NCI-H1092 treated with DMSO at 0.1 percent for 48 hours (cell line): ENCODE measurements at places on chromosomes 3 and 15.
A peak's percentile ranks its signal among the peaks of the same experiment; 100 is the strongest.

GRCh38 chr3:8942115-8942514 lies 21.2 kb downstream of the RAD18 start:
- DNase-seq = no peak

DNA sequence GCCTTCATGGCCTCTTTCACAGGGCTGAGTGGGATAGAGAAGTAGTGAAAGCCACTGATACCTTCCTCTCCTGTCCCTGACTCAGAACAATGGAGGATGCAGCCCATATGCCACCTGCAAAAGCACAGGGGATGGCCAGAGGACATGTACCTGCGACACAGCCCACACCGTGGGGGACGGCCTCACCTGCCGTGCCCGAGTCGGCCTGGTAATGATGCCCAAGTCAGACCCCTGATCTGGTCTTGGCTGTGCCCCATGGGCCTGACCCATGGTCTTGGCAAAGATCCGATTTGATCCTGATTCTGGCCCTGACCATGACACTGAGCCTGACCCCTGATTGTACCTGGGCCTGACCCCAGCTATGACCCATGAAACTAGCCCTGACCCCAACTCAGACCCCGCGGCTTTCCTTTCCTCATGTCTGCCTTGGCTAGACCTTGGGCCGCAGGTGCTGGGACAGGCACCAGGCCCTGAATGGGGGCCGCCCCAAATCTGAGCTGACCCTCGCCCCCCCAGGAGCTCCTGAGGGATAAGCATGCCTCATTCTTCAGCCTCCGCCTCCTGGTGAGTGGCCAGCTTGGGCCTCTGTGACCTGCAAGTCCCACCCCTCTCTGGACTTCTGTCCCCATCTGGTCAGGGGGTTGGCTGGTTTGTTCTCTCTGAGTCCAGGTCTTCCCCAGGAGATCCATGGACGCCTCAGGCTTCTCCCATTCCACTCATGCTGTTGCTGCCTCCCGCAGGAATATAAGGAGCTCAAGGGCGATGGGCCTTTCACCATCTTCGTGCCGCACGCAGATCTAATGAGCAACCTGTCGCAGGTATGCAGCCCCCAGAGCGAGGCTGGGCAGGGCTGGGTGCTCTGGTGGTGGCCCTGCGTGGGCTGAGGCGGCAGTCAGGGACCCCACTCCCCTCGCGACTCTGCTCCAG lies 15.6 kb downstream of the NT5DC2 start:
- DNase-seq = no peak

DNA sequence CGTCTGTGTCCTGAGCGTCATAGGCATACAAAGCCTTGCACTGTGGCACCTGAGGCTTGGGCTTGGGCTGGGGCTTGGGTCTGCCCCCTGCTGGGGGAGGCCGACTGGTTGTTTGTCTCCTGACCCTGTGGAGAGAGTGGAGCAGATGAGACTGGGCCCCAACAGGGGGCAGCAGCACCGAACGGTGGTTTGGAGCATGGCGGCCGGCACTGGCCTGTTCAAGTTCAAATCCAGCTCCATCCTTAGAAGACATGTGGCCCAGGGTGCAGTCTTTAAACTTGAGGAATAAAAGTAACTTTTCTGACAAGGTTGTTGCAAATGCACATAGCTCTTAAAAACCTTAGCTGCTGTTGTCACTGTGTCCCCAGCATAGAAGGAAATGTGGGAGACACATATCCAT lies 33.3 kb downstream of the CCNB2 start:
- peak; percentile 1 for DNase-seq

- DNase-seq = peak; percentile 42
Observed at GRCh38 chr15:41811432-41812195, 16.3 kb upstream of the JMJD7 start.

DNA sequence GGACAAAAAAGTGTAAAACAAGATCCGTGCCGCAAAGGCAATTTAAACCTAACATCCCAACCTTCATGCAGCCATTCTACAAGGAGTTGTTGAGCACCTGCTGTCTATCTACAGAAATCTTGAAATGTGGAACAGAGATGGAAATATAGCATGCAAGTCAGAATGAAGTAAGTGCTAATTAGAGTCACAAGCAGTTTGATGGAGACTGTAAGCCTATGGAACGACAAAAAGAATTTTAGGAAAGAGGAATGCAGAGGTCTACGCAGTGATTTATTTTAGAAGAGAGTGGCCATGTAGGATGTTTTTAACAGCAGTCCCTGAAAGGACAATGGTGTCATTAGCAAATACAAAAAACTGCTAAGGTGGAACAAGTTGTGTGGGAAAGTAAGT lies 851 bp upstream of the DCBLD2 start:
- peak; percentile 25 for DNase-seq

DNA sequence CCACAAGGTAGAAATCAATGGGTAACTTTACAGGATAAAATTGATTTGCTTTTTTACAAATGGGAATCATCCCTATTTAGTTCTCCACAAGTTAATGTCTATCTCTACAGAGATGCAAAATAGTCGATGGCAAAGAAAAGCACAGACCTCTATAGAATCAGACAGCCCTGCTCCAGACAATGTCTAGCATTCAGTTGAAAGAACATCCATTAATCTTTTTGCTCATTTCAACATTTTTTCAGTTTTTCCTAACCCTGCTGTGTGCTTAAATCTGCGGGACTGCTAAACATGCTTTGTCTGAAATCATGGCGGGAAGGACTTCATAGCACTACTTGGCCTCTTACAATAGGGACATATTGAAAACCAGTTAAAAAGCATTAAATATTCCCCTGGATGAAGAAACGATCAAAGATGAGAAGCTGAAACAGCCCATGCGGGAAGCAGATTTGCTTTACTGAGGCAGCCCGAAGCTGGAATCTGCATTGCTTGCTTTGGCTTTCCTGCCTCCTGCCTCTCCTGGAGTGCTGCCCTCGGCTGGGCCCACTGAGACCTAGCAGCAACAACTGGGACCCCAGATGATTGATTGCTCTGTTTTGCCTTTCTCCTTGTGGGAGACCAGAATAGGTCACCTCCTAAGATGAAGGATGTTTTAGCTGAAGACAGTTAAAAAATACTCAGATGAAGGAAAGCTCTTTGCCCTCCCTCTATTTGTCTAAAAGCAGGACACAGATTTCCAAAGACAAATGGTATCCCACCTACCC lies 38.5 kb upstream of the RASGRP1 start:
- DNase-seq = no peak

DNA sequence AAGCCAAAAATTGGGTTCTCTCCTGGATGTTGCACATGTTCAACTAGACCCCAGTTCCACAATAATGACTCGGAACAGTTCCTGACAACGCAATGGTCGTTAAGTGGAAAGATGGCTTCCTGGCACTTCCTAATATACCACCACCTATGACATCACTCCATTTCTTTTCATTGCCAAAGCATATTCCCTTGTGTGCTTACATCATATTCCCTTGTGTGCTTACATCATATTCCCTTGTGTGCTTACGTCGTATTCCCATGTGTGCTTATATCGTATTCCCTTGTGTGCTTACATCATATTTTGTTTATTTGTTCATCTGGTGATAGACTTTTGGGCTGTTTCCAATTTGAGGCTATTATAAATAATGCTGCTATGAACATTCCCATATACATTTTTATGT lies 39.2 kb downstream of the TFRC start:
- DNase-seq = no peak

DNA sequence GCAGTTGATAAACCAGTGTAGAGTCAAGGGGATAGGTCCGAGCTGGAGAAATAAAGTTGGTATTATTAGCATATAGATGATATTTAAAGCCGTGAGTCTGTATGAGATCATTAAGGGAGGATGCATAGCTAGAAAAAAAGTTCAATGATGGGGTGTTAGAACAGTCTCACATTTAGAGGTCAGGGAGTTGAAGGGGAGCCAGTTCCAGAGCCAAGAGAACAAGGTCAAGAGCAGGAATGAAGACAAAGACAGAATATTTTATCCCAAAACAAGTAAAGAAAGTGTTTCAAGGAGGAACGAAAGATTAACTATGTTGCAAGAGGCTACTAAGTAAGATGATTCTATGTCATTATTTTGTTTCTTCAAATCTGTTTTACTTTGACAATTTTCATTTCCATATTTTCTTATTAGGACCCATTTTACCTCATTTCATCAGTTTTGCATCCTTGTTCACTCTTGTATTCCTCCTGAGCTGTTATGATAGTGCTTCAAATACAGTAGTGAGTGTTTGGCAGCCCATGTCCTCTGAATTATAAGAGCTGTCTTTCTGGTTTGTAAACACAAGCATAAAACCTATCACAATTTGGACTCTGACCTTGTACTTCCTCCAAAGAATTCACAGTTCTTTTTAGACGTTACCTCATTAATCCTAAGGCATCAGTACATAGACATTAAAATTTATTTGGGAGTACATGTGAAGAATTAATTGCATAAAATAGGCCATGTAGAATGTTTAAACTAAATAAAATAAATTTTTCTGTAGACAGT lies 695.7 kb upstream of the NECTIN3 start:
- DNase-seq = no peak

- DNase-seq = no peak
Observed at GRCh38 chr15:31361764-31362515, 35.3 kb downstream of the KLF13 start.

- no peak for DNase-seq
Observed at GRCh38 chr3:144107923-144108322, 136.3 kb downstream of the DIPK2A start.

- DNase-seq = no peak
Observed at GRCh38 chr3:45078910-45079522, 52.9 kb downstream of the CLEC3B start.

GRCh38 chr15:33091983-33092693 lies 102.4 kb downstream of the FMN1 start:
- no peak for DNase-seq

- DNase-seq = peak; percentile 6
Observed at GRCh38 chr15:42796955-42797782, 60.2 kb upstream of the CDAN1 start.

GRCh38 chr3:30646181-30646876 lies 39.9 kb downstream of the TGFBR2 start:
- no peak for DNase-seq

GRCh38 chr3:112687616-112688015 lies 46.7 kb upstream of the CCDC80 start:
- no peak for DNase-seq

DNA sequence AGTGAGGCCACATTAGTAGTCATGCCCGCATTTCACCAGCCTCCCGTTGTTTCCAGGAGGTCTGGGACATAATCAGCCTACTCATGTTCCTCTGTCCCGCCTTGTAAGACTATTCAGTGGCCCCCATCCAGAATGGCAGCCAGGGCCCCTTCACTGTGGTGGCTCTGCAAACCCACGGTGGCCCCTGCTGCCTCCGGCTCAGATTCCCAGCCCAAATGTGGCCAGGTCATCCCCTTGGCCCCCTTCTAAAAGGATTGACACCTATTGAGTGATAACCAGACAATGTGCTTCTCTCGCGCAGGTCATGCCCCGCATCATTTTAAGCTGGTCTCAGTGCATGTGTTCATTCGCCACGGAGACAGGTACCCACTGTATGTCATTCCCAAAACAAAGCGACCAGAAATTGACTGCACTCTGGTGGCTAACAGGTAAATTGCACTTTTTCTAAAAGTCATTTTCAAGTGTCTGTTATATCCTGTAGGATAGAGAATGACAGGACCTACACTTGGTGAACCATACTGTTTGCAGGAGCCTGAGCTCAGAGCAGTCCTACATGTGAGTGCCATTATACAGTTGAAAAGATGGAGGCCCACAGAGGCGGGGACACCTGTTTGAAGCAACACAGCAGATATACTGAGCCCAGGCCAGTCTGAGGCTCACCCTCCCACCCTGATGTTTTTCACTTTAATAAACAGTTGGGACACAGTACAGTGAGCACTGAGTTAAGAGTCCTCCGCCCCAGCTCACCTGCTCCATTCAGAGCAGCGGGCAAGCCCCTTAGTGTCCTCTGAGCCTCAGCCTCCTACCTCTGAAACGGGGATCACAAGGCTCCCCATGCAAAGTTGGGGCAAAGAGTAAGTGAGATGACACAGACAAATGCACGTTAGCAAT lies 47.7 kb downstream of the PXYLP1 start:
- peak; percentile 59 for DNase-seq

- DNase-seq = no peak
Observed at GRCh38 chr3:182889948-182890629, 90.2 kb downstream of the DCUN1D1 start.

DNA sequence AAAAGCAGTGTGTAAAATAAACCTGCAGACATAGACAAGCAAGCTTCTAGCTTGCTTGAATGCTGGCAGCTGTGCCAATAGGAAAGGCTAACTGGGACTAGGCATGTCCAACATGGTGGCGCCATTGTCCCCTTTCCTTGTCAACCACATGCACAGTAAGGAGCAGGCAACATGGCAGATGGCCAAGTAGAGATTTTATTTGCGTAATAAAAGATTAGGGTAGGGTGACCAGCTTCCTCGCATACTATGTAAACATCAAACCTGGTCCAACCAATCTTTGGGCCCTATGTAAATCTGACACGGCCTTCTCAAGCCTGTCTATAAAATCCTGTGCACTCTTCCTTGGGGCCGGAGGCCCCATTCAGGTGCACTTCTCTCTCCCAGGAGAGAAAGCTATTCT lies 575.4 kb upstream of the GOLIM4 start:
- peak; percentile 32 for DNase-seq

DNA sequence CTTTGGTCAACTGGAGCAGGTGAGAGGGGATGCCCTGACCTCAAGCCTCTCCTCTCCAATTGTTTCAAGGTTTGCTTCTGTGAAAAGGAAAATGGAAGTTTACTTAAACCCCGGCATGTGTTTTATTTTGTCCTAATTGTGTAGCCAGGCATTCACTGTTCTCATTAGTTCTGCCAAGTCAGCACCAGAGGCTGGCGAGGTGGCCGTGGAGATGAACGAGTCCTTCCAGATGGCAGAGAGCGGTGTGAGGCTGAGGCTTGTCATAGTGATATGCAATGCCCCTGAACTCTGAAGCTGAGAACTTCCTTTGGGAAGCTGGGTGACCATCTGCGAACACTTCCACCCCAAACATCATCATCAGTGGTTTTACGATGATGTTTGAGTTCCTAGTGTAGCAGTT lies 199.6 kb downstream of the TJP1 start:
- DNase-seq = no peak

DNA sequence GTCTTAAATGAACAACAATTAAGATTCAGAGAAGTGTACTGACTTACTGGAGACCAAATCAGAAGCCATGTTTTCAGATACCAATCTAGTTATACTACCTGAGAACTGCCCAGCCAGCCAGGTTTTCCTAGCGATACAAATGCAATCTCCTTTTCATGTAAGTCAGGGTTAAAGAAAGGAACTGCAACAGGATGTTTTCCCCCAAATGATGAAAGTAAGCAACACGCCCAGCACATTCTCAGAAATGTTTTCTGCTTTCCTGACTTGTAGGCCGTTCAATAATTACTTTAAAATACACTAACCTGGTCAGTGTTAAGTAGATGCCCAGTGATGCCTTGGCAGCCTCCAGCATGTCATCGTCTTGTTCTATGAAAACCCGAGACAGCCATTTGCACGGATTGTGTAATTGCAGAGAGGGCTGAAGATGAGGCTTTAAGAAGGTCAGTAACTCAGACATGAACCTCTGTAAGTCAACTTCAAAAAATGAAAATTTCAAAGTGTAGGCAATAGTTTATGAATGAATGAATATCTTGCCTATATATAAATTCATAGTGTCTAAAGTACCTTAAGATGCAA lies 30.3 kb downstream of the LINS1 start:
- DNase-seq = no peak

- DNase-seq = no peak
Observed at GRCh38 chr3:55912880-55913279, 425.8 kb upstream of the WNT5A start.

GRCh38 chr3:128006061-128007032 lies 45.9 kb upstream of the SEC61A1 start:
- peak; percentile 10 for DNase-seq

- DNase-seq = no peak
Observed at GRCh38 chr3:187292631-187293515, 1.3 kb upstream of the MASP1 start.

- no peak for DNase-seq
Observed at GRCh38 chr3:9969632-9970019, 17.0 kb downstream of the EMC3 start.
